ENCODE measurements at places on chromosomes 11 and 22.

DNA sequence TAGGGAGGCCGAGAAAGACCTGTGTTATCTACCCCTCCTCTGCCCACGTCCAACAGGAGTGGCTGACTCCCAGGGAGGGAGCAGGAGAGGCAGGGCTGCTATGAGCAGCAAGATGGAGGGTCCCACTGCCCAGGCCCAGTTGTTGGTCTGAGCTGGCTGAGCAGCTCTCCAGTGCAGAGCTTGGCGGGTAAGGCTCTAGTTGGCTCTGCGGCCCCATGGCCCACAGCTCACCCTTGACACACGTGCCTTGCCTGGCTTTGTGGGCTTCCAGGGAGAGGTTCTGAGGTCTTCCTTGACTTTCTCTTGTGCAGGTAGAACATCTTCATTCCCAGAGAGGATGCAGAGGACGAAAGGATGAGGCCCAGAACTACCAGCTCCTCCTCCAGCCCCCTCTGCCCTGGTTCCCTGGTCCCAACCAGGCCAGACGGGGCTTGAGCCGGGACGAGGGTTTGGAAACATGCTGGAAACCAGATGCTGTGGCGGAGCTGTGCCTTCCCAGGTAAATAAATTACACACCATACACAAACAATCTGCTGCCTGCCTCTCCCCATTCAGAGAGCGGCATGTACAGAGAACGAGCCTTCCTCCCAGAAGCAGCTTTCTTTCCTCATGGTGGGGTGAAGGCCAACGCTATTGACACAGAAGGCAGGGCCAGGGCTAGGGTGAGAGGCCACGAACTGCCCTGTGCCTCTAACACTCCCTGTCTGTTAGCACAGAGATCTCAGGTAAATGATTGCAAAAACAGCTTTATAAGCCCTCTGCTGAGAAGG lies 48.1 kb downstream of the DSCAML1 start:
- DNase-seq: no peak

- DNase-seq: peak; percentile 86
These were observed 56.4 kb upstream of the CD44 start for GRCh38 chr11:35082321-35083180.

GRCh38 chr11:64131683-64132190 lies 34.2 kb downstream of the MACROD1 start:
- peak; percentile 11 for DNase-seq

DNA sequence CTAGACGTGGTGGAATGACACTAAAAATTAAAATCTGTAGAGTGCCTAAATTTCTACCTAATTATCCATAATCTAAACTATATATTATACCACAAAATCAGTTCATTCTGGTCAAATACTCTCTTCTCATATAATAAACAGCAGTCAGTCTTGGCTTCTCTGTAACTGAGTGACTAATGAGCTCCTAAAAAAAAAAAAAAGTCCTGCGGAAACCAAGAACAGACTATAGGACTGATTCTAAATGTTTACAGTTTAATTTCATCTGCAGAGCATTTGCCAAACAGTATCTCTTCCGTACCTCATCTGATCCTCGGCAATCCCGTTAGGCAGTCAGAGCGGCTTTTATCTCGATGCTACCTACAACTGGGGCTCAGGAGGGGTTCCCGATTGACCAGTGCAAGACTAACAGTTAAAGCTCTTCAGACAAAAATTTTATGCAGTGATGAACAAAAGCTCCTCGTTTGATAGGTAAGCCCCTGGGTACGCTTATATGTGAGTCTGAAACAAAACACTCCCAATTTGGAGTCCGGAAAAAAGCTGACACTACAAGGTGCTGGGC lies 686 bp downstream of the KIF18A start:
- DNase-seq: no peak

GRCh38 chr11:6391537-6392134 lies 1.4 kb downstream of the SMPD1 start:
- no peak for DNase-seq

DNA sequence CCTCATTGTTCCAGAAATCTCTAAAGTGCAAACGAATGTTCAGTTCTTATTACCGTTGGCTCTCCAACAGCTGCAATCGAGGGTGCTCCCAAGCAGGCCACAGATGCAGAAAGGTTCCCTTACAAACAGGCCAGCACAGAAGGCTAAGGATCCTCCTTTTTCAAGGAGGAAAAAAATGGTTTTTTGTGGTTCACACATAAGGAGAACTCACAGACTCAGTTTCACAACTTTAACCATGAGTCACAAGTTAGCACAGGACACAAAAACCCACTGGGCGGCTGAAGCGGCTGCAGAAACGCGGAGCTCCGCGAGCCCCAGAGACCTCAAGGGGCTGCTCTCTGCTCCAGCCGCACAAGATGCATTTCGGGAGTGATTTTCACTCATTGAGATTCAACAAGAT lies 98.2 kb upstream of the PRR5 start:
- no peak for DNase-seq

DNA sequence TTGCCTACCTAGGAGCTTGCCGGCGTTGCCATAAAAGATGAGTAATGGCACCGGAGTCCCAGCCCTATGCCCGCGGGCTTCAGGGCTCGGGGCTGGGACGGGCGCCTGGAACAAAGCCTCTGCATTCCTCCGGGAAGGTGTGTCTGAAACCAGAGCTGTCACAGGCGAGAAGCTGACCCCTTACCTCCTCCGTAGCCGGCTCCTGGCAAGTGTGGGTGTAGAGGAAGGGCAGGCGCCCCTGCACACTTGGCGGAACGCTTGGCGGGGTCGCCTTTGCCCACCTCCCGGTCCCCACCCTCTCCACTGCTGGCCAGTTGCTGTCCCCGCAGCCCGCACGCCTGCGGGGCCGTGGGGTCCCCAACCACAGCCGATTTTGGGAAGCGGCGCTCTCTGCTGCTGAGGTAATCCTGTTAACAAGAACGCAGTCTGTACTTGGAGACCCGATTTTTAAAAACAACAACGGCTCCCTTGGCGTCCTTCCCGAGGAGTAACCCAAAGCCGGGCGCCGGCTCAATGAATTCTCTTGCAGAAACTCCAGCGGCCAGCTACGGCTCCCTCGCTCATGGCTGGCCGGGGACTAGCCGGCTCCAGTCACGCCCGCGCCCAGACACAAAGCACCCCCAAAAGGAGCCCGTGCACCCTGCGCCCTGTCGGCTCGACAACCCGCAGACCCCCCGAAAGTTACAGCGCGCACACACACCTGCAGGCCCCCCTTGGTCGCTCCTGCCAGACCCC lies 89.2 kb downstream of the PLEKHA7 start:
- DNase-seq: no peak

DNA sequence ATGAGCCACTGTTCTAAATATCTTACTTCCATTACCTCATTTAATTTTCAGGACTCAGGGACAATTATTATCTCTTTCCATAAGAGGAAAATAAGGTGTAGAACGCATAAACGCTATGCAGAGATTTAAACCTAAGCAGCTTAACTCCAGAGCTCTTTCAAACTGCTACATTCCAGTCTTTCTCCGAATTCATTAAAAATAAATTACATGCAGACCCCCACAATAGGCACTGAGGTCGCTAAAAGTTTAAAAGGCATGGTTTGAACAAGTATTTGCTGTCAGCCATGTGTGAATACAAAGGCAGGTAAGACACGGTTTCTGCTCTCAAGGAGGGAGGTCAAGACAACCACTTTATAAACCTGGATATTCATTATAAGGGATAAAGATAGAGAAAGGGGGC lies 983 bp downstream of the NARS2 start:
- DNase-seq: no peak

DNA sequence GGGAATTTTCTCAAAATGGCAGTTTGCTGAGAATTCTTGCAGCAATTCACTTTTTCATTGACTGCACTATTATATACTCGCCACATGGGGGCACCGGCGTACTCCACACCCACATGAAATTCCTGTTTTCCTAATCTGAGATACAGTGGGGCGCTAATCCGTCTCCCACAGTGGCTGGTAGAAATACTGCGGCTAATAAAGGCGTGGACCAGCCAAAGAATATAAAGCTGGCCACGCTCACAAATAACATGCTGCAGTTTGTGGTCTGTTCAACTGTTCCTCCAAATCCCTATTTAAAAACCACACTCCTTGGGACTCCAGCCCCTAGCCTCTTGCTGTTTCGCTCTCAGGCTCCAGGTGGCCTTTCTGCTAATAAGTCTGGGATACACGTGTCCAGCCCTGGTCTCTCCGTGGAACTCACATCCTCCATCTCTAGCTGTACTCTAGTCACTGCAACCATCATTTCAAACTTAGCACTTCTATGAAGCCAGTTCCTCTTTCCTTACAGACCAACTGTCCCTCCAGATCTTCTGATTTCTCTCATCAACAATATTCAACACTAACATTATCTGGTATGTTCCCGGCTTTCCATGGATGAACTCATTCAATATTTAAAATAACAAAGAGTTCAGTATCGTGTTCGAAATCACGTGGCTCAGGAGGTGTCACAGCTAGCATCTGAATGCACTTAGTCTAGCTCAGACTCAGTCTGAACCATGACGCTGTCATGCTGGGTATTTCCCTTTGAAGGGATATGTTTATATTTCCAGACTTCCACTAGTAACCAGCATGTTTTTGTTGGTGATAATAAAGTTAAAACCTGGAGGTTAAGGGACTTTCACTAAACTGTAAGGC lies 22.0 kb downstream of the TBRG1 start:
- peak; percentile 19 for DNase-seq

- DNase-seq: peak; percentile 86
These were observed 4.3 kb downstream of the GRK2 start for GRCh38 chr11:67270256-67271204.

- no peak for DNase-seq
These were observed 686.6 kb downstream of the BRD1 start for GRCh38 chr22:49140911-49141665.

DNA sequence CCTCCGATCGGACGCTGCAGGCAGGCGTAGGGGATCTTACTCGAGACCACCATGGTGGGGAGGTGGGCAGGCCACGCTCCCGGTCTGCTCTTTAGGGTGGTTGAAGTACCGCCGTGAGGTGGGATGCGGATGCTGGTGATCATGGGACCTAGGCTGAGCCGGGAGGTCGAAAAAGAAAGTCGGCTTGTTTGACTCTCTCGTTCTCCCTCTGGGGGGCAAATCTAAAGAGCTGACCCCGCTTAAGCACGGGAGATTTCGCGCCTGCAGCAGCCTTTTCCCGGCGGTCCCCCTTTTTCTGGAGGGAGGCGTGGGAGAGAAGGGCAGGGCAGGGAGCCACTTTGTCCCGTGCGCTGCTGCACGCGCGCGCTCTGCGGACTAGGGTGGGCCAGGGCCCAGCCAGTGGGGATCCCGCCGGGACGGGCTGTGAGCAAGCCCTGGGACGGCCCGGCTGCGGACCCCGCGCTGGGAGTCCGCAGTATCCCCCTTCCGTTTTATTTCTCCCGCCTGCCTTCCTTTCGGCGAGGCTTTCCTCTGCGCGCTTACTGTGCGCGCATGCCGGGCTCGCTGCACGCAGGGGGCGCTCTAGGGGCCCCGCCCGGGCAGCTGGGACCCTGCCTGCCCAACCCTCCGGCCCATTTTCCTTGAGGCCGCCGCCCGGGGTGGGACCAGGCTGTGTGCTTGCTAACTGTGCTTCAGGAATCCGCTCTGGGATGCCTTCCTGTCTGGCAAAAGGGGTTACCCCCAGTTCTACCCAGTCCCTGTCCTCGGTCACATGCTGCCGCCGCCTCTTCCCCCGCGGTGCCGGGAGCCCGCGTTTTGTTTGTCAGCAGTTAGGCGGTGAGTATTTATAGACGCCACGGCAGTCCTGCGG lies 81.0 kb downstream of the PRR5L start:
- DNase-seq: peak; percentile 47

DNA sequence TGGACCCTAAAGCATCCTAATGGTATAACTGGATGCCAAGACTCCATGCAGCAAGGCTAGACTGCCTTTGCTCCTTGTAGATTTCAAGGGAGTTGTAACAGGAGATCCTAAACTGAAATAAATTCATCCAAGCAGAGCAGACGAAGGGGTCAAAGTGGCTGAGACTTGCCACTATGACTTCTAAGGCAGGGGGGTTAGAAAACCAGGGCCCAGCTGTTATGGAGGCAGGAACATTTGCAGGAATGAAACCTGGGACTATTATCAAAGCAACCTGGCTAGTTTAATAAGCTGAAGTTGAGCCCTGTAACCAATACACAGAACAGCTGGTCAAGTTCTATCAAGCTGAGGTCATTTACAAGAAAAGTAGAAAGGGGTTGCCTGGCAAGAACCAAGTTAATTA lies 122.2 kb upstream of the TRPC6 start:
- DNase-seq: no peak

GRCh38 chr11:57511741-57512430 lies 3.6 kb downstream of the SLC43A1 start:
- DNase-seq: no peak

GRCh38 chr22:41479671-41480396 lies 10.9 kb downstream of the ACO2 start:
- DNase-seq: no peak

DNA sequence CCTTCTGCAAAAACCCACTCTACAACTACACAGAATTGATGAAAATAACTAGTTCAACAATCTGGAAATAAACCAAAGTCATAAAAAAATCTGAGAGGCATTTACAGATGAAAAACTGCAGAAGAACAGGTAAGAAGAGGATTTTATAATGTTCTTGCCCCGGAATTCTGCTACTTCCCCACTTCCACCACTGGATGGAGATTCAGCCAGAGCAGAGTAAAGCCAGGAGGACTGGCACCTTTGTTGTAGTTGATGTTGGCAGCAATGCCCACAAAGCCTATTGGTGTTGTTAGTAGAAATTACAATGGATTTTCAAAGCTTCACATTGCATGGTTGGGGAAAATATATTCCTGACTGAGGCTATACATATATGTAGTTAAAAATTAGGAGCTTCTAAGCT lies 640.2 kb downstream of the LRRC4C start:
- DNase-seq: no peak

DNA sequence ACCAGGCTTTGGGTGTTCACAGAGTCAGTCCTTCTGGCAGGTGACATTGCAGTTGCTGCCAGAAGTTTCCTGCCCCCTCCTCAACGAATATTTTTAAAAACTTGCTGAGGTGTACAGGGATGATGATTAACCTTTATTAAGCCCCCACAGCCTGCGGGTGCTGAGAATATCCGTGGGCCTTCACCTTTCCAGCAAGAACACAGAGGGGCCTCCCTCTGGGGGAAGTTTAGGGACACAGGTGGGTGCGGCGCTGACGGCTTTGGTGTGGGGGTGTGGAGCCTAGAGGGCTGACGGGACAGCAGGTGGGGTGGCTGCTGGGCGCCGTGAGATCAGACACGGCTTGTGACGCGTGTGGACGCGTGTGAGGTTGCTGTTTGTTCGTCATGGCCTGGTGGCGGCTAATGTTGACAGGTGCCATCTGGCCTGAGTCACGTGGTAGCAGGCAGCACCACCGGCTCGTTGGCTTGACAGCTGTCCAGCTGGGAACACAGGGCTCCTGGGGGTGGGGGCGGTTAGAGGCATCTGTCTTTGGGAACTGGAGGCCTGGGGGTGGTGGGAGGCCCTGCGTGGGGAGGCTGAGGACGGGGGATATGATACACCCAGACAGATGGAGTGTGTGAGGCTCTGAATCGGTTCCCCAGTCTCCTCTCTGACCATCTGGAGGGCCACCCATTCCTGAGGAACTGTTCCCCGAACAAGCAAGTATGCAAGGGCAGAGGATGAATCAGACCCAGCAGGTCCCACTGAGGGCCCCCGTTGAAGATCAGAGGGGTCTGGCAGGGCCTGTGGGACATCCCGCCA lies 12.5 kb upstream of the LRRC10B start:
- DNase-seq: no peak

Data from GDM1 (cell line).